ENCODE measurements at places on chromosomes 2 and 18.

DNA sequence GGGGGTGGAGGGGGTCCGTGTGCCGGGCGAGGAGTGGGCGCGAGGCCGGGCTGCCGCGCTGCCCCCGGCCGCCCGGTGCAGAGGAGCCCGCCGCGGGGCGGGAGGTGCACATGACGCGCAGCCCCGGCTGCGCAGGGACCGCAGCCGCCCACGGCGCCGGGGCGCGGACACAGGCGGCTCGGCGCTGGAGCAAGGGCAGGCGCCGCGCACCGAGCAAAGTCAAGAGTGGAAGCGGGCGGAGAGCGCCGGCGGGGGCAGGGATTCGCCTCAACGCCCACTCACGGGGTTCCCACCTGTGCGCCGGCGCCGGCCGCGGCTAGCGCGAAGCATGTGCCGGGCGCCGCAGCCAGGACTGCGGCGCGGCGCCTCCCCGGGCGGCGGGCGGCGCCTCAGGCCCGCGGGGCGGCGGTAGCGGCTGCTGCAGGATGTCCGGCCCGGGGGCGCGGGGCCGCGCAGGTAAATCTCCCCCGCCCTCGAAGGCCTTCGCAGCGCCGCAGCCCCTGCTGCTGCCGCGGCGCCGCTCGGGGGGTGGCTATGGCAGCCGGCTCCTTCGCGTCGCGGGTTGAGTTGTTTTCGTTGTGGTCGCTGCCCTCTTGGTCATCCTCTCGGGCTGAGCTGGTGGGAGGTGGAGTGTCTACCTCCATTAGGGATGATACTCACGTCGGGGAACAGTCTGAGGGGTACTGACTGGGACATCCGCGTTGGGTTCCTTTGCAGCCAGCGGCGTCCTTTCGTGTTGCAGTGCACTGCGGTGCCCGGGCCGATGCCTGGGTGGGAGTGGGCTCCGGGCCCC is 216.3 kb upstream of the DTNA start:
- DNase-seq, result peak; percentile 6

DNA sequence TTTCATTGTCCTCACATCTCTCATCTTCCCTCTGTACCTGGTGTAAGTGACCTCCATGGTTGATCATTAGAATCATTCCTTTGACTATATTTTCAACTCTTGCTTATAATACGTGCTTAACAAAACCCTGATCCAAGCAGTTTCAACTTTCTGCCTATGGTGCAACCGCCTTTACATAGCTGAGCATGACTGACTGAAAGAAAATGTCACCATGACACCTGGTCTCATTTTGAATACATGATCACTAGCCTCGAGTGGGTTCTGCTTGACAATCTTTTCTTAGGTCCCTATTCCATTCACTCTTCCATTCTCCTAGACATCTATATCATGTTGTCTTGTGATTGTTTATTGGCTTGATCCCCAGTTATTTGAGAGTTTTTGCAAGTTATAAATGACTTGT is 78.9 kb upstream of the STAM2 start:
- no peak for DNase-seq

- DNase-seq, result no peak
Measured at GRCh38 chr18:70663141-70663540, 374.3 kb downstream of the SOCS6 start.

DNA sequence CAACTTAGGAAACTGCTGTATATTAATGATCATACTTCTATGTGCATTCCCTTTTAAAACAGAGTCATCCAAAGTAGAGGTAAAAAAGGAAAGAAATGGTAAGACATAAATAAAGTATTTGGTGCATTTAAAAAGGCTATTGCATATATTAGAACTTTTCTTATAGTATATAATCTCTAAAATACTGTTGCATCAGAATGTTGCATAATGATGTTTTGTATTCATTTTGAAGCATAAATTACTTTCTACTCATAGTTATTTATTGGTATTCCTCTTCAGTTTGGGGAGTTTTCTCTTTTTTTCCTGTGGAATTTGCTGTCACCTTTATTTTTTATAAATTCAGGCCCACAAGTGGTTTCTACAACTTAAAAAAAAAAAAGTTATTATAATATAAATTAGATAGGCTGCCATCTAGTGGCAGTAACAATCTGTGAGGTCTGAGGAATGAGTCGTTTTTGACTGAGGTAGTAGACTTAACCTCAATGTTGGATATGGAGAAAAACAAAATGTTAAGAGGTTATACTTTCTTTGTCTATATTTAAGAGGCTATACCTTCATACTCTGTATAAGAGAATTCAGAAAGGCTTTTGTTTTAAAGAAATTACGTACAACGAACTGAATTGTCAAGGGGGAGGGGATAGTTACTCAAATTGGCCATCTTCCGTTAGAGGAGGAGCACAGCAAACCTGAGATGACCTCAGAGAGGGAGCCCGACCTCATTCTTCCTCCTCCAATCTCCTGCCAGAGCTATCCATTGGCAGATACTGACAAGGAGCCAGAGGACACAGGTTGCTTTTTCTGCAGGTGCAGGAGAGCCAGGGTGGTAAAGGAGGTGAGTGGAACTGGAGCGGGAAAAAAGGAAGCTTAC is 23.8 kb downstream of the ANKAR start:
- DNase-seq, result peak; percentile 51

- DNase-seq, result no peak
Measured at GRCh38 chr2:237222601-237223041, 136.9 kb downstream of the COPS8 start.

All from fibroblast of skin of right biceps (primary cell).